ENCODE measurements at places on chromosomes 5 and 9.

DNA sequence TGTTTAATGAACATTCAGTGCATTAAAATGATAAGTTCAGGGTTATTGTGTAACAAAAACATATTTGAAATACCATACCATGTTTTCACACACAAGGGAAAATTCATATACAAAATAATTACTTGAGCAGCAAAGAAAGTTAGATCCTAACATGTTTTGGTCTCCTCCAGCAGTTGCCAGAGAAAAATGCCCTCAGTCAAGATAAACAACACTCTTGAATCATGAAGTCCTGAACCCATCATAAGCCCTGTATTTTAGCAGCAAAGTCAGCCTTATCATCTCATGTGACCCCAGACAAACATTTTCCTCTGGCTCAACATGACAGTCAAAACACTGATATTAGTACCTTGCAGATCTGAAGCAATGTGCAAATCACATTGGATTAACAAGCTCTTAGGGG is 1541.1 kb upstream of the WWC1 start:
- no peak for DNase-seq

DNA sequence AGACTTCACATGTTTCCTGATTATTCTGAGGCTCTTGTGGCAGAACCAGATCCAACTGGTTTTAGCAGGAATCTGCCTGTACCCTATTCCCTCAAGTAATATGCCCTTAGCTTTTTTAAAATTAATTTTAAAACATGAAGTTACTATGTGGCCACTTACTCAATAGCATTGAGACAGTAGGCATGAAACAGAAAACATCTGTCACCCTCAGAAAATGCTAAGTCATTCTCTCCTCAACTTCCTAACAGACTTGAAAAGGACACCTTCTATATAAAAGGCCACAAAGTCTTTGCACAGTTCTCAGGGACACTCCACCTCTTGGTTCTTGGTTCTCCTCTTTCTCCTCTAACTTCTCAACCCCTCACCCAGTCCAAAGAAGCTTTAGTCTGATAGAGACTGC is 277.8 kb downstream of the RAB3C start:
- DNase-seq: no peak

GRCh38 chr9:113543296-113543981 is 79.9 kb downstream of the RGS3 start:
- no peak for DNase-seq

DNA sequence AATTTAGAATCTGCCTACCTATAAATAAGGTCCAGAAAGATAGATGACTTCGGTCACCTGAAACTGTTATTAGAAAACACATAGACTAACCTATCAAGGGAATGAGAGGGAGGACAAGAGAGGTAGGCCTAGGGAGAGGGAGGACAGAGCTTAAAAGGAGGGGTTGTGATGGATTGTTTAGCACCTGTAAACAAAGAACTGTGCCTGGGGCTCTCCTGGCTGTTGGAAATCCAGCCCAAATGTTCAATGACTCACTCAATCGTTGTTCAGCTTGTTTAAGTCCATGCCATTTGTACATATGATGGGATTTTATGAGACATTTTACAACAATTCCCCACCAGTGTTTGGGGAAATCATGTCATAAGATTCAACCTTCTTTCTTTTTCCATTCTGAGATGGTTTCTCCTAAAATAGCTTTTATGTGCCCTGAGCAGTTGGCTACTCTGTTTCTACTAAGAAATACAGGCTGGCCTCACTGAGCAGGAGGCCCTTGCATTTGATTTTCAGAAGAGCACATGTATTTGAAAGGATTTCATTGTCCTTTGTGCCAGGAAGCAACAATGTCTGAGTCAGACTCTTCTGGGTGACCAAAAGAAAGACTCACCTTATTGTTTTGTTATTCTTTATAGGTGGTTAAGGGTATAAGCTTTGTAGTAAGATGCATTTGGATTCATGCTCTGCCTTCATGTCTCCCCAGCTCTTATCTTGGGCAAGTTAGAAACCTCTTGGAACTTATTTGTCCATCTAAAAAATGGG is 48.2 kb upstream of the GPR151 start:
- no peak for DNase-seq

GRCh38 chr9:68995776-68996175 is 18.1 kb downstream of the PRKACG start:
- DNase-seq: no peak

GRCh38 chr9:112599732-112600131 is 113.1 kb downstream of the KIAA1958 start:
- no peak for DNase-seq

- no peak for DNase-seq
Measured at GRCh38 chr5:148811756-148812155, 14.7 kb upstream of the ADRB2 start.

DNA sequence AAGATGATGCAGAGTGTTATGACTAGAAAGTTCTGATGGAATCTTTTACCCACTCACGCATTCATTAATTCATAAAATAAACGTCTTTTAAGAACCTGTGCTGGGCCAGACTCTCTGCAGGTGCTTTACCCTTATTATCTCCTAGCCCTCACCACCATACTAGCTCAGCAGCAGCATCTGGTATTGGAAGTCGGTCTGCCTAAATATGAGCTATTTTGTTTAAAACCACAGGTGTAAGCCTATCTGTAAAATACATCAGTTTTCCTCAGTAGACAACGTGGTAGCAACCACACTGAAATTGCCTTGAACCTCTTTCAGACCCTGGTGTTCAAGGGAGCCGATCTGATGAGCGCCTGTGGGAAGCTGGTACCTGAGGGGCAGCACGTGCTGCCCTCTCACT is 69.4 kb downstream of the PPIC start:
- DNase-seq: no peak

DNA sequence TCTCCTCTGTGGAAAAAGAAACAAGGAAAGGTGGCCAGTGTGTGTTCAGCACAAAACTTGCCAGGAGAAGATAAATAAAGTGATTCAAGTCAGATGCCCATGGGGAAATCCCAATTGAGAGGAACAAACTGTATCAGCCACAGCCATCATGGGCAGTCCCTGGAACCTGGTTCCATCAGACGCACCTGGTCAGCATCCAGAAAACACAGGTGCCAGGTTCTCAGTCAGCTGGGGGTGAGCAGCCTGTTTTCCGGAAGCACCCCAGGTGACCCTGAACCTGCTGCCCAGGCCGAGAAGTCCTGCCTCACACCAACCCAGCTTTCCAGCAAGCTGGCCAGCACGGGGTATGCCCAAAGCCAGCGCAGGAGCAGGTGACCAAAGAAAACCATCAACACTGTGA is 30.5 kb downstream of the PTCH1 start:
- no peak for DNase-seq

DNA sequence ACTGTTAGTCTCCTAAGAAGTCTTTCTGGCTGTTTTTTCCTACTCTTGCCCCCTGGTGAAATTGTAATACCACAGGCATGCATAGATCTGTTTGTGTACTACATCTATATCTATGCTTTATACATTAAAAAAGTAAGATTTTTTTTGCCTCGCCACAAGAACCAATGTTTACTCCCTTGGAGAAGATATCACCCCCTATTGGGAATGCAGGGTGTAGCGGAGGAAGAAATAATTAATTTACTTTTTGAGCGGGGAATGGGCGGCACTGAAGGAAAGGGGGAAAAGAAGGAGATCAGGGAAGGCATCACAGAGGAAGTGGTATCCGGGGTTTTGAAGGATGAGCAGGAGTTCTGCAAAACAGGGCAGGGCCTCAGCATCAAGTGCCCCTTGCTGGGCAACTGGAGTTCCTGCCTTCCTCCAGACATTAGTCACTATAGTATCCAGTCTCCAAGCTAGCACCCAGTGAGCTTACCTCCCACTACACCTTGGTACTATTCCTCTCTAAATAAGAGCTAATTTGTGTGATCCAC is 134.9 kb downstream of the GABBR2 start:
- DNase-seq: no peak

GRCh38 chr5:74476819-74477453 is 163.6 kb downstream of the ENC1 start:
- DNase-seq: no peak

- no peak for DNase-seq
Measured at GRCh38 chr9:78296201-78296892, 578 bp upstream of the PSAT1 start.

DNA sequence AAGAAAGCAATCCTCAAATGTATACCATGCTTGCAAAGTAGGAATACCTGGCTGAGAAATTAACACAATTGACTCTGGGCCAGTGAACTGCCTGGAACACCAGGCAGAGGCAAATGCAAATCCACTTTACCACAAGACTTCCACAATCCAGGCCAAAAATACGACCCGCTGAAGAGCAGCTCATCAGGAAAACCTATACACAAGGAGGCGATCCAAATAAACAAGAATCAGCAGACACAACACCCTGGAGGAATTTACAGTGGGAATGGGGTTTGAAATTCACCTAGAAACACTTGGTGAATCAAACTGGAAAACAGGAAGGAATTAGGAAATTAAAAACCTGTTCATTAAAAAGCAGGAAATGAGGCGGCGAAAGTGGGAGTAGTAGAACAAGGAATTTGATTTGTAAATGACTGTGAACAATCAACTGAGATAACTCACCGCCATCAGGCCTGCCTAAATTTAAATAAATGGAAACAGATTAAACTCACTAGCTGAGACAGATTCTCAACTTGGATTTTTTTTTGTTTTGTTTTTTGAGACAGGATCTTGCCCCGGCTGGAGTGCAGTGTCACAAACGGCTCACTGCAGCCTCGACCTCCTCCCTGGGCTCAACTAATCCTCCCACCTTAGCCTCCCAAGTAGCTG is 15.9 kb downstream of the CMBL start:
- DNase-seq: no peak

GRCh38 chr9:91873637-91874051 is 76.4 kb downstream of the ROR2 start:
- DNase-seq: no peak

- no peak for DNase-seq
Measured at GRCh38 chr9:114051281-114051680, 26.8 kb downstream of the AMBP start.

GRCh38 chr5:43357067-43357466 is 43.9 kb upstream of the HMGCS1 start:
- no peak for DNase-seq

GRCh38 chr9:121776739-121777637 is 125.6 kb downstream of the DAB2IP start:
- DNase-seq: no peak

- no peak for DNase-seq
Measured at GRCh38 chr9:84382720-84383119, 42.2 kb upstream of the SLC28A3 start.

GRCh38 chr5:135890867-135891266 is 4.8 kb downstream of the IL9 start:
- DNase-seq: no peak

- DNase-seq: no peak
Measured at GRCh38 chr5:136793300-136793699, 428.0 kb upstream of the TRPC7 start.

GRCh38 chr9:107983181-107983603 is 493.6 kb upstream of the KLF4 start:
- DNase-seq: no peak

DNA sequence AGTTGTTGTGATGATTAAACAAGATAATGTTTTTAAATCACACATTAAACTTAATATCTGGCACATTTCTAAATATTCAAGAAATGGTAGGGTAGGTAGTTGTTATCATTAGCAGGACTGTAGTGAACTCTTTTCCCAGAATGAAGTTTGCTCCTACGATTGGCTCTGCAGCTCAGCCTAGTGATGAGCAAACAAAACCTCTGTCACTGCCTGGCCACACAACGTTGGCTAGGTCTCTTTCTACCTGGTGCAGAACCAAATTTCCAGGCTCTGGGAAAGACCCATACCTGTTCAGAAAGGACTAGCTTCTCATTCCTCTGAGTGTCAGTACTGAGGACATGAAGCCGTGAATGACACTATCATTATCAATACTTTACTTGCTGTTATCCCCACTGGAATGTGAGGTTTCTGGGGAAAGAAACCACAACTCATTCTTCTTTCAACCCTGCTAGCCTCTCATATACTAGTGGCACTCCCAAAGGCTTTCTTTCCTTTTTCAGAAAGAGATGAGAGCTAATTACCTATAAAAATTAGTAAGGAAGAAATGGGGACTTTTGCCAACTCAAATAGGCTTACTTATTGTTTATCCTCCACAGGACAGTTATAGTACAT is 219.3 kb upstream of the TRIM32 start:
- DNase-seq: no peak

DNA sequence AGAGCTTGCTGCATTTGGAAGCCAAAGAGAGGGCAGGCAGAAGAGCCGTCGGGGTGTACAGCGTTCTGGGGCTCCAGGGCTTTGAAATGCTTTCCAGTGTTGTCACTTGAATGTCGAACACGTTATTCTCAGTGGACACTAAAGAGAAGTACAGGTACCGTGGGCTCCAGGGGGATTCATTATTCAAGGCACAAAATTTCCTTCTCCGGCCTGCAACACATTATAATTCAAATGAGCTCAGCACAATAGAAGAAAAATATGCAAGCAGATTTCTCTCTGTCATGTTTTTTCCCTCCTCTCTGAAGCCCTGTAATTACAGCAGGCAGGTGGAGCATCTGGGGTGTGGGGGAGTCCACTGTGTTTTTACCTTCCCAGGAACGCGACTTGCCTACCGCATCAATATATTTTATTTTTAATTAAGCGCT is 293.1 kb downstream of the ZSWIM6 start:
- no peak for DNase-seq

DNA sequence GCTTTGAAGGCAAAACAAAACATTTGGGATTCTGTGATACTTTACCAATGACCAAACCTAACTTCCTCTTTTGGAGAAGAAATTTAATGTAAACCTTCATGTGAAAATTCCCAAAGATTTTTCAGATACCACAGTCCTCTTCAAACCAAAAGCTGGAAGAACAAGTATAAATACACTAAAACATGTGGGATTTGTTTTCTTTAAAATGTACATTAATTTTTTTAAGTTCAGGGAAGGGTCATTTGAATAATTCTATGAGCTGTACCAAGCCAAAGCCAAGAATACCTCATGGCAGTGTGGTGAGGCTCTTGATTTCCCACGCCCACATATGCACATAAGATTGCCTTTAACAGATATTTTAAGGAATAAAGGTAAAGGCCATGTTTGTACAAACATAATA is 28.4 kb upstream of the ITGA1 start:
- no peak for DNase-seq

- no peak for DNase-seq
Measured at GRCh38 chr9:101026824-101027223, 1.7 kb upstream of the PLPPR1 start.

DNA sequence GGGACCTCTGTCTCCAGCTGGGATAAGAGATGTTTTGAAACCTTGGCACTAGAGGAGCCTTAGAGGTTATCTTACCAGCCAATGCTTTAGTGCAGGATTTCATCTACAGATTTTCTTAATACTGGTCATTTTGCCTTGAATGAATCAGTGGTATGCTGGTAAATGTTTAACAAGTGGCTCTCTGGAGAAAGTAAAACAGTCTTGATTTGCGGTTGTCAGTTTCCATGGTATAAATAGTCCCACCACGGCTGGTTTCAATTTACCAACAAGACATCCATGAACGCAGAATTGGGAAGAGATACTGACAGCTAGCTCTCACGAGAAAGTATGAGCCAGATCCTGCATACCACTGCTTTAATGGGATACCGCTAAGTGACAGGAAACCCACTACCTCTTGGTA is 56.7 kb upstream of the CXCL14 start:
- DNase-seq: no peak
